Activated naive CD8-positive, alpha-beta T cell treated with anti-CD3 and anti-CD28 coated beads for 36 hours (primary cell): ENCODE measurements at places on chromosomes 3 and 15. TPM values are rescaled to one million over a fixed set of nuclear protein-coding genes. Genes with fewer than 3 reads are reported as not detected.

The ALDH1A2 gene
- 0.90 TPM for total RNA-seq

The PCLAF gene
- total RNA-seq, result 126 TPM

GRCh38 chr15:98785807-98786621 is 137.7 kb downstream of the IGF1R start:
- no peaks in the 10 kb centered on the region for H3K27me3 ChIP-seq
- H3K36me3 ChIP-seq, result no peaks in the 10 kb centered on the region
- H3K4me1 ChIP-seq, result peaks cover 55% of the 10 kb centered on the region
- peak overlapping the region; percentile 3 for H3K27ac ChIP-seq
- H3K4me3 ChIP-seq, result no peak overlapping the region

DNA sequence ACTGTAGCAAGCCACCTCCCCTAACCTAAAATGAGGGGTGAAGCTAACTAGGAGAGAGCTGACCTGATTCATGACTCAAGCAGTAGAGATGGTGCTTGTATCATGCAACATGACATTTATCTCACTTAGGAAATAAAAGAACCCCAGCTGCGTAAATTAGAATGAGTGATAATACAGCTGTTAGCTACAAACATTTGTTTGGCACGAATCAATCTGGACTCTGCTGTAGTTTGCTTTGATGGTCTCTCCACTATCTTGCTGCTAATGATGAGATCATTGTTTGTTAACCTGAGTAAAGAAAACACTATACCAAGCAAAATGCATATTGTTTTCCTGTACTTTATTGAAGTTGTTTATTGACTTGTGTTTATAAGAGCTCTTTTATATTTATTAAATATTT is 92.6 kb downstream of the ALDH1A2 start:
- no peaks in the 10 kb centered on the region for H3K4me1 ChIP-seq
- H3K27me3 ChIP-seq, result no peaks in the 10 kb centered on the region
- no peak overlapping the region for H3K27ac ChIP-seq
- no peak for DNase-seq
- H3K36me3 ChIP-seq, result no peaks in the 10 kb centered on the region
- no peak overlapping the region for H3K4me3 ChIP-seq

GRCh38 chr15:100580414-100580813 is 21.6 kb downstream of the LINS1 start:
- H3K4me1 ChIP-seq, result peaks cover 47% of the 10 kb centered on the region
- peaks cover 67% of the 10 kb centered on the region for H3K36me3 ChIP-seq
- no peak overlapping the region for H3K4me3 ChIP-seq
- no peak for DNase-seq
- peak overlapping the region; percentile 76 for H3K27ac ChIP-seq

DNA sequence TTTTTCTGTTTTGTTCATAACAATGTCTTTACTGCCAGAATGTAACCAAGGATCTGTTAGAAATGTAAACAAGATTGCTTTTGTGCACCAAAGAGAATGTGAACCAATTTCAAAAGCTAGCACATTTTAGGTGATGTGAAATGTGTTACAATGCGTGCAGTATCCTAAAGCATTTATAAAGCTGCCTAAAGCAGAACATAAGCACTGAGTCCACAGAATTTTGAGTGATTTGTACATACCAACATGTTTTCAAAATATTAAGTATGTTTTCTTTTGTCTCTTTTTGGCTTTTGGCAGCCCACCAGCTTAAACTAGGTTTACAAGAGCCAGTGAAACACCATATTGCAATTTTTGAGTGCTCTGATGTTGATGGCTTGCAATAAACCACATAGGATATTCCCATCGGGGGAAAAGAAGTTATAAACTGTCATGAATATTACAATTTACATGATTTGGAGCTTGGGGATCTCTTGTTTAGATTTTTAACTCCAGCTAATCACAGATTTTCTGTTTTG is 364.0 kb downstream of the ZIC1 start:
- no peak overlapping the region for H3K4me3 ChIP-seq
- no peaks in the 10 kb centered on the region for H3K4me1 ChIP-seq
- no peaks in the 10 kb centered on the region for H3K27me3 ChIP-seq
- H3K27ac ChIP-seq, result no peak overlapping the region
- H3K36me3 ChIP-seq, result no peaks in the 10 kb centered on the region
- no peak for DNase-seq

DNA sequence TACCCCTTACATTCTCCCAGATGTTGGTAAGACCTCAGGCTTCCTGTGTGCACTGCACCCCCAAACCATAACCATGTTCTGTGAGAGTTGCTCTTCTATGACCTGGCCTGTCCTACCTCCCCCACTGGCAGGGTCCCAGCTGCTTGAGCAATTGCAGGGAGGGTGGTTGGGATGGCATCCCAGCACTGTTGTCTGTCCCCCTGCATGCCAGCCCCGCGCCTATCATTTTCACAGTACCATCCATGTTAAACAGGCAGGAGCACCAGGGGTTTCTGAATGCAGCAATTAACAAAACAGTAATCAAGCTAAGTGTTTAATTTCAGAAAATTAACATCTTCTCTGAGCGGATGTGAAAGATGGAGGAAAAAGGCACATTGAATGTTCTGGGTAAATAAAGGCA is 345.5 kb downstream of the EPHB1 start:
- no peaks in the 10 kb centered on the region for H3K4me1 ChIP-seq
- no peak overlapping the region for H3K27ac ChIP-seq
- no peak overlapping the region for H3K4me3 ChIP-seq

DNA sequence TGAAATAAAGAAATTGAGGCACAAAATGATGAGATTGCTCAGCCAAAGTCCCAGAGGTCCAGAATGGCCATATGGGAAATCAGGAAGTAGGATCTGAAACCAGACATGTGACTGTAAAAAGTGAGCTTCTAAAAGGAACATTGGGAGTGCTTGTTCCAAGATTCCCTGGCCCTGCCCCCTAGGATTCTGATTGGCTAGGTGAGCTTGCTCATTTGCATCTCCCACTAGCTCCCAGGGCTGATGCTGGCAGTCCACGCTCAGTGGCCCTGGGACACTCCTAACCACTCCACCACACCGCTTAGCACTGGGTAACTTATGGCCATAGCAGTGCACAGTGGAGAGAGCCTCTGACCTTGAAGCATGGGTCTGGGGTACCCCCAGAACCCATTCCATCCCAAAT is 326.7 kb downstream of the NTRK3 start:
- no peak overlapping the region for H3K4me3 ChIP-seq
- H3K36me3 ChIP-seq, result no peaks in the 10 kb centered on the region
- H3K4me1 ChIP-seq, result no peaks in the 10 kb centered on the region

GRCh38 chr15:85282504-85283115 is 97.8 kb upstream of the AKAP13 start:
- H3K27ac ChIP-seq, result no peak overlapping the region
- H3K4me3 ChIP-seq, result no peak overlapping the region
- no peak for DNase-seq
- H3K27me3 ChIP-seq, result no peaks in the 10 kb centered on the region
- no peaks in the 10 kb centered on the region for H3K36me3 ChIP-seq

The CYP8B1 gene
- total RNA-seq, result not detected

GRCh38 chr15:94105760-94106159 is 125.6 kb upstream of the MCTP2 start:
- H3K27me3 ChIP-seq, result peaks cover 19% of the 10 kb centered on the region
- no peak overlapping the region for H3K27ac ChIP-seq

GRCh38 chr3:15787941-15788340 is 9.8 kb downstream of the ANKRD28 start:
- no peak overlapping the region for H3K4me3 ChIP-seq
- no peaks in the 10 kb centered on the region for H3K27me3 ChIP-seq
- peaks cover 15% of the 10 kb centered on the region for H3K4me1 ChIP-seq

GRCh38 chr15:39238443-39238842 is 342.4 kb upstream of the THBS1 start:
- no peaks in the 10 kb centered on the region for H3K36me3 ChIP-seq
- peaks cover 7% of the 10 kb centered on the region for H3K27me3 ChIP-seq
- no peak overlapping the region for H3K4me3 ChIP-seq
- H3K4me1 ChIP-seq, result no peaks in the 10 kb centered on the region
- H3K27ac ChIP-seq, result no peak overlapping the region

DNA sequence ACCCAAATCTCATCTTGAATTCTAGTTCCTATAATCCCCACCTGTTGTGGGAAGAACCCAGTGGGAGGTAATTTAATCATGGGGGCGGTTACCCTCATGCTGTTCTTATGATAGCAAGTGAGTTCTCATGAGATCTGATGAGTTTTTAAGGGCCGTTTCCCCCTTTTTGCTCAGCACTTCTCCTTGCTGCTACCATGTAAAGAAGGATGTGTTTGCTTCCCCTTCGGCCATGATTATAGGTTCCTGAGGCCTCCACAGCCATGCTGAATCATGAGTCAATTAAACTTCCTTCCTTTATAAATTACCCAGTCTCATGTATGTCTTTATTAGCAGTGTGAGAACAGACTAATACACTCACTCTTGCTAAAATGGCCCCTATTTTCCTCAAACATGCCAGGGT is 374.7 kb downstream of the TUSC7 start:
- no peaks in the 10 kb centered on the region for H3K4me1 ChIP-seq
- no peaks in the 10 kb centered on the region for H3K36me3 ChIP-seq
- H3K4me3 ChIP-seq, result no peak overlapping the region
- DNase-seq, result no peak

GRCh38 chr3:181289306-181289705 is 299.8 kb upstream of the DNAJC19 start:
- peaks cover 2% of the 10 kb centered on the region for H3K4me1 ChIP-seq
- no peaks in the 10 kb centered on the region for H3K27me3 ChIP-seq
- no peak for DNase-seq
- H3K4me3 ChIP-seq, result no peak overlapping the region
- H3K36me3 ChIP-seq, result no peaks in the 10 kb centered on the region

- DNase-seq, result no peak
- no peaks in the 10 kb centered on the region for H3K27me3 ChIP-seq
- H3K4me3 ChIP-seq, result no peak overlapping the region
- no peaks in the 10 kb centered on the region for H3K36me3 ChIP-seq
- H3K4me1 ChIP-seq, result no peaks in the 10 kb centered on the region
These were observed 269.2 kb downstream of the ZBBX start for GRCh38 chr3:167110901-167111300.

DNA sequence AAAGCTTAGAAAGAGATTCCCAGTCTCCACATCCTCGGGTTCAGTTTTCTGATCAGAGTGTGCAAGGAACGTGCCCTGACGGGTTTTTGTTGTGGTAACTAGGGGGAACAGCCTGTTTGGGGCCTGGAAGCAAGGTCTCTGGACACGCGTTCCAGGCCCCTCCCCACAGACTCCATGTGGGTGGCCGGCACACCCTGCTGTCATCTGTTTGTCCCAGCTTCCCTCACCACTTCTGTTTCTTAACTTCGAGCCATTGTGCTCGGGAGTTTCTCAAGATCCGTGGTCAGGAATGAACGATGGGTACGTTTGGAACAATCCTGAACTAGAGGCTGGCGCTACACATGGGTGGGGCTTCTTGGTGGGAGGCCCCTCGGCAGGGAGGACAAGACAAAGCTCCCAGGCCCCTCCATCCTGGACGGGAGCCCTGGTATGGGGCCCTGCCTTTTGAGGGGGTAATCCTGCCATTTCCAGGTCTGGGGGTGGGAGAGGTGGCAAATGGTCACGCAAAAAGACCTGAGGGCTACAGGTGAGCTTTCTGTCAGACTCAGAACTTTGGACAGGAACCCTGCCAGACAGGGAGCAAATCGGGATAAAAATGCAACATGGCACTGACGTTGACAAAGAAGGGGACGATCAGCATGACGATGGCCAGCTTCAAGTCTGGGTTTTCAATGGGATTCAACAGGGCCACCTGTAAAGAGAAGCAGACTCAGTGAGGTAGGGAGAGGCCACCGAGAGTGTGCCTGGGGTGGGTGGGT is 8.5 kb upstream of the MUSTN1 start:
- H3K27ac ChIP-seq, result no peak overlapping the region
- H3K27me3 ChIP-seq, result no peaks in the 10 kb centered on the region
- H3K4me1 ChIP-seq, result peaks cover 10% of the 10 kb centered on the region
- no peaks in the 10 kb centered on the region for H3K36me3 ChIP-seq

DNA sequence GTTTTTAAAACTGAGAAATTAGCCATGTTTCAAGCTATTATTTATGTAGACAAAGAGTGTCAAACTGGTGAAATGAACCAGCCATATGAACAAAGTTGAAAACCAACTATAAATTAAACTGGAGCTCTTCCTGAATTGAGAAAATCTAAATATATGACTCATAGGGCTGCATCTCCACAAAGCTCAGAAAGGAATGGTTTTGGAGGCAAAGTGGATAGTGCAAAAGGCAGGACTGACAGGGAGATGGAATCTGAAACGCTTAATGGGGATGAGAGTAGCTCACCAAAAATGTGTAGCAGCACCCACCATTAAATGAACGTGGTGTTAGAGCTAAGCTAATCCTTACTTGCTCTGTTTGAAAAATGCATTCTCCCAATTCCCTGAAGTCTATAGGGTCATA is 1066.0 kb downstream of the AGBL1 start:
- H3K27ac ChIP-seq, result no peak overlapping the region
- no peaks in the 10 kb centered on the region for H3K4me1 ChIP-seq
- H3K4me3 ChIP-seq, result no peak overlapping the region
- peaks cover 5% of the 10 kb centered on the region for H3K27me3 ChIP-seq

GRCh38 chr3:33287672-33288282 is 10.5 kb downstream of the FBXL2 start:
- H3K27ac ChIP-seq, result no peak overlapping the region
- peaks cover 49% of the 10 kb centered on the region for H3K27me3 ChIP-seq
- no peak for DNase-seq
- H3K36me3 ChIP-seq, result no peaks in the 10 kb centered on the region

- H3K4me1 ChIP-seq, result no peaks in the 10 kb centered on the region
- peak; percentile 4 for DNase-seq
- H3K36me3 ChIP-seq, result no peaks in the 10 kb centered on the region
- no peak overlapping the region for H3K27ac ChIP-seq
These were observed 87.3 kb upstream of the ROPN1 start for GRCh38 chr3:124078953-124079911.

The PLA2G4F gene
- total RNA-seq, result not detected

The DHFR2 gene
- 6.6 TPM for total RNA-seq

DNA sequence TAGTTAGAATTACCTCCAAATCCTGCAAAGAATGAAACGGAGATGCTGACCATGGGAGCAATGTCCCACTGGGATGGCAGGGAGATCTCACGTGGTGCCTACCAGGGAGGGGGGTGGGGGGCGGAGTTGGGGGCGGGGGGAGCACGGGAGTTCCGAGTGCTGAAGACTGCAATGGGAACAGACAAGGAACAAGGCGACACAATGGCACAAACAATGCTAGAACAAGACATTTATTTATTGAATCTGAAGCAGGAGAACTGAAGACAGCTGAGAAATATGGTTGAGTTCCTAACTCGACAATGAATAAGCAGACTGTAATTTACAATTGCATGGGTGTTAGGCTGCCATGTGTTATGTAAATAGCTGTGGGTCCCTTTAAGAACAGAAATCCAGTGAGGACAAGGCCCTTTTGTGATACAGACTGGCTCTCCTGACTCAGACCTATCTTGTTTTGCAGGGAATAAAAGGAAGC is 91.2 kb downstream of the AQP9 start:
- peaks cover 13% of the 10 kb centered on the region for H3K4me1 ChIP-seq
- no peak overlapping the region for H3K27ac ChIP-seq
- no peaks in the 10 kb centered on the region for H3K36me3 ChIP-seq
- DNase-seq, result no peak
- H3K27me3 ChIP-seq, result peaks cover 6% of the 10 kb centered on the region
- no peak overlapping the region for H3K4me3 ChIP-seq

- peaks cover 31% of the 10 kb centered on the region for H3K36me3 ChIP-seq
- H3K4me3 ChIP-seq, result no peak overlapping the region
- H3K4me1 ChIP-seq, result peaks cover 26% of the 10 kb centered on the region
- DNase-seq, result no peak
These were observed 271.2 kb downstream of the PLCL2 start for GRCh38 chr3:17155951-17156350.

The VEPH1 gene
- not detected for total RNA-seq

- DNase-seq, result no peak
- H3K36me3 ChIP-seq, result no peaks in the 10 kb centered on the region
- H3K4me1 ChIP-seq, result no peaks in the 10 kb centered on the region
- H3K27ac ChIP-seq, result no peak overlapping the region
These were observed 904.8 kb downstream of the NAALADL2 start for GRCh38 chr3:175763948-175764347.

The FSD2 gene
- total RNA-seq, result not detected

The TMEM39A gene
- 36.4 TPM for total RNA-seq

The PLCB2 gene
- total RNA-seq, result 43.6 TPM

The EIF3J gene
- 194 TPM for total RNA-seq
